ENCODE measurements at places on chromosomes 7 and 10.

GRCh38 chr7:113444261-113444660, 325.9 kb upstream of the SMIM30 start:
- DNase-seq, result no peak
- H3K4me3 ChIP-seq, result no peak overlapping the region
- no peaks in the 10 kb centered on the region for H3K4me1 ChIP-seq
- peaks cover 2% of the 10 kb centered on the region for H3K27me3 ChIP-seq
- H3K36me3 ChIP-seq, result no peaks in the 10 kb centered on the region

DNA sequence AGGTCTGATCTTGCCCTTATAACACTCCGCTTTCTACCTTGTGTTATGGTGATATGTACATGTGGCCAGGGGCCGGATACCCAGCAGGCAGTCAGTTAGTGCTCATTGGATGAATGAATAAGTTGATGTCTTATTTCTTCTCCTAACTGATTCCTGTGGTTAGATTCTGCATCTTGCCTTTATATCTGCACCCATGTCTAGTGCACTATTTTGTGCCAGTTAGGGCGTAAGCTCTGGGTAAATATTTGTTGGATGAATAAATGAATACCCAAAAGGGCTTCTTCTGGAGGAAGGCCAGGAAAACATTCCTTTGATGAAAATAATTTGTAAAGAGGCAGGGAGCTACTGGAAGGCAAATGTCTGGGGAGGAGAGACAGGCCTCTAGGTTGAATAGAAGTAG, 148.2 kb downstream of the CHN2 start:
- no peak for DNase-seq
- H3K4me3 ChIP-seq, result no peak overlapping the region
- no peaks in the 10 kb centered on the region for H3K36me3 ChIP-seq
- no peak overlapping the region for H3K27ac ChIP-seq
- H3K4me1 ChIP-seq, result peaks cover 8% of the 10 kb centered on the region

- H3K27ac ChIP-seq, result no peak overlapping the region
- no peak overlapping the region for H3K4me3 ChIP-seq
- H3K27me3 ChIP-seq, result no peaks in the 10 kb centered on the region
These were observed 106.8 kb downstream of the GALNT17 start for GRCh38 chr7:71238581-71239295.

DNA sequence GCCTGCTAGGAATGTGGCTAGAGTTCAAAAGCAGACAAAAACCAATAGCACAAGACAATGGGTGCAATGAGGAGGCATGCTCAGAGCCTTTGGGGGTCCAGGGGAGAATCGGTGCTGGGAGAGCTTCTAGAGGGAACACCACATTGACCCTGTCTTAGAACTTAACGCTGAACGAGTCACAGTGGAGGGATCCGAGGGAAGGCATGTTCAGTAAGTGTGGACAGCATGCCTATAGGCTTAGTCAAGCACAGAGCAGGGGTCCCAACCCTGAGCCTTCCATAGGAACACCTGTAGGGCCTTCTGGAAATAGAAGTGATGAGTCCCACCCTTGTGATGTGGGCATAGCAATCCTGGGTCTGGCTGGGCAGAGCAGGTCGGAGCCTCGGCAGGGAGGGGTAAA, 148.7 kb downstream of the PKD1L1 start:
- H3K27ac ChIP-seq, result no peak overlapping the region
- H3K36me3 ChIP-seq, result no peaks in the 10 kb centered on the region
- H3K27me3 ChIP-seq, result no peaks in the 10 kb centered on the region
- no peak for DNase-seq
- no peak overlapping the region for H3K4me3 ChIP-seq

GRCh38 chr7:32142649-32143048, 72.4 kb upstream of the PDE1C start:
- DNase-seq, result no peak
- H3K27me3 ChIP-seq, result no peaks in the 10 kb centered on the region
- H3K36me3 ChIP-seq, result no peaks in the 10 kb centered on the region
- no peak overlapping the region for H3K4me3 ChIP-seq

- H3K4me1 ChIP-seq, result peaks cover 18% of the 10 kb centered on the region
- H3K36me3 ChIP-seq, result no peaks in the 10 kb centered on the region
- no peak overlapping the region for H3K4me3 ChIP-seq
- DNase-seq, result no peak
- H3K27me3 ChIP-seq, result no peaks in the 10 kb centered on the region
These were observed 88.6 kb downstream of the RNLS start for GRCh38 chr10:88494537-88494936.

DNA sequence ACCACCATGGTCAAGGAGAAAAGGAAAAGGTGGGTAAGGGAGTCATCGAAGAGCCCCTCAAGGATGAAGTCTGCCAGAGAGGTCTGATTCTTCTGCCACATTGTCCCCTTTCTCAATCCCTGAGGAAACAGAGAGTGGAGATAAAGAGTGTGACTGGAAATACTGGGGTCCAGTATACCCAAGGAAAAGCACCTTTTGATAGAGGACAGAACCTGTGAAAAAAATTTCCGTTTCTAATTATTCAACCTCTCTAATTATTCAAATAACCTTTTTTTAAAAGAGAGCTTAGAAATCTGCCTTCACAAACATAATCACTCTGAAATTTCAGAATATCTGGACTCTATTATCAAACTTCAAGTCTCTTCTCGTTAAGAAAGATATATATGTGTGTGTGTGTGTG, at the start of gene OR2AE1:
TSS of gene OR2AE1 (minus strand) at position 101 of the 400 bp plus-strand sequence. CDS start at position 101, 0 bp downstream.
- no peak within 1 kb of the TSS for H3K27ac ChIP-seq
- no peak for DNase-seq
- H3K4me1 ChIP-seq, result no peaks in the 10 kb centered on the region
- H3K36me3 ChIP-seq, result no peaks in the 10 kb centered on the region

DNA sequence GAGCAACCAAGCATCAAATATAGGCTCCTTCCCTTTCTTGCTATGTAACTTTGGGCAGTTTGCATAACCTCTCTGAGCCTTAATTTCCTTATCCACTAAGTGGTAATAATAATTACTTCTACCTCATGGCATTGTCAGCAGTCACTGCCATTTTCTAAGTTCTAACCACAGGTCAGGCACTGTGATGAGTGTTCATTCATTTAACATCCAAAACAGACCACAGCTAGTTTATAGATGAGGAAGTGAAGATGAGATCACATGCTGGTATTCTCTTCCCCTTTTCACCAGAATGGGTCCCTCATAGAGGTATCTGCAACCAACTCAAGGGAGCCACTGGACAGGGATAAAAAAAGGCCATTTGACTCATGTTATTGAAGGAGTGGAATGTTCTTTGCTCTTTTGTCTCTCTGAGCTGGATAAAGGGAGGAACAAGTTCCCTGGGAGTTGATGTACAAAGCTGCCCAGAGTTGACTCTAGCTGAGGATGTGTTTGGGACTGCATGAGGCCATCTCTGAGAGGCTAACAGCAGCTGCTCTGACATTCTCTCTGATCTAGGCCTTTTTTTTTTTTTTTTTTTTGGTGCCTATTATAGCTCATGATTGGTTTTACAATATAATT, 65.0 kb downstream of the DNAJC12 start:
- H3K4me3 ChIP-seq, result no peak overlapping the region
- no peak for DNase-seq
- no peaks in the 10 kb centered on the region for H3K27me3 ChIP-seq
- H3K4me1 ChIP-seq, result peaks cover 17% of the 10 kb centered on the region
- no peaks in the 10 kb centered on the region for H3K36me3 ChIP-seq

DNA sequence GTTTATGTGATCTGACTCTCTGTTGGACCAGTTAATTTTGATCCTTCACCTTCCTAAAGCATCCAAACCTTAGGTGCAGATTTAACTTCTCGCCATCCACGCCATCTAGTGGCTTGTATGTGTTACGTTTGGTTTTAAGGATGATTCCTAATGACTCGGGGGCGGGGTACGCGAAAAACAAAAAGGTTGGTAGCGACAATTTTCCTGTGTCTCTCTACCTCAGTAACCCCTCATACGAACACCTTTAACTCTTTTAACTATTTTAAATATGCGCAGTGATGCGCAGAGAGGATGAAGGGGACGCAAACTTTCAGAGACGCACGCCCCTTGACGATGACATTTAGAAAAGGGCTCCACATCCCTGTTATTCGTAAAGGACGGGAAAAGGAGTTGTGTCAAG, 714 bp upstream of the KCND2 start:
- no peak overlapping the region for H3K4me3 ChIP-seq
- H3K27me3 ChIP-seq, result peaks cover 31% of the 10 kb centered on the region
- peaks cover 10% of the 10 kb centered on the region for H3K4me1 ChIP-seq
- H3K27ac ChIP-seq, result no peak overlapping the region
- no peak for DNase-seq

DNA sequence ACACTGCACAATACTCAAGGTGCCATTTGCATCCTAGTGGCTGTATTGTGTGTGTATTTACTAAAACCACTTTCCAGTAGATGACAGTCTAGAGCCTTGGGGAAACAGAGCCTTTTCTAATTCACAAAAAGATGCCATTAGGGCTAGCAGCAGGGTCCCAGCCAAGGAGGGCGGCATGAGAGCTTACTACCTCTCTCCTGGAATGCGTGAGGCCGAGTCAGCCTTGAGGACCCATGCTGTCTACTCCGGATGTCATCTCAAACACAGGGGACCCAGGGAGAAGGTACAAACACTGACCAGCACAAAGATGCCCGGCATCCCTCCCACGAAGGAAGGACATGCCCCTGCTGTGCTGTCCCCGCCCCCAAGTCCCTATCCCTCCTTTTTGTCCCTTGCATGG, 65.5 kb downstream of the CYCS start:
- DNase-seq, result no peak
- peak overlapping the region; percentile 63 for H3K27ac ChIP-seq
- no peaks in the 10 kb centered on the region for H3K36me3 ChIP-seq
- peaks cover 4% of the 10 kb centered on the region for H3K4me1 ChIP-seq

DNA sequence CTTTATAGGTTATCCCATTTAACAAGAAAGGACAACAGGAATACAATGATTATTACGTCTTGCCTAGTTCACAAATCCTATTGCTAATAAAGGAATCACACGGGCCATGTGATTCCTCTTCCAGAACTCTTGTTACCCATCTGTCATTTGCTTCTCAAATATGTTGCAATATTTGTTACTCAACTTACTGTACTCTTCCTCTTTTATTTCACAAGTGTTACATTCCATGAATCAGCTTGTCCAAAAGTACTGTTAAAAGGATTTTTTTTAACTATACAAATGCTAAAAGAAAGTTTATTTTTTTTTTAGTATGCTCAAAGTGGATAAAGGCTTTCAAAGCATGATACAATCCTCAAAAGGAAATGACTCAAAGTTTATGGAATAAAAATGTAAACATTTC, 3.9 kb upstream of the CD36 start:
- H3K4me1 ChIP-seq, result no peaks in the 10 kb centered on the region
- no peaks in the 10 kb centered on the region for H3K27me3 ChIP-seq
- no peak overlapping the region for H3K27ac ChIP-seq

- no peaks in the 10 kb centered on the region for H3K27me3 ChIP-seq
- peaks cover 32% of the 10 kb centered on the region for H3K36me3 ChIP-seq
- H3K4me1 ChIP-seq, result peaks cover 64% of the 10 kb centered on the region
- no peak for DNase-seq
- no peak overlapping the region for H3K4me3 ChIP-seq
These were observed 307.9 kb upstream of the AOAH start for GRCh38 chr7:37032258-37032601.

GRCh38 chr7:127383123-127383835, 9.2 kb downstream of the ZNF800 start:
- H3K27ac ChIP-seq, result peak overlapping the region; percentile 69
- DNase-seq, result no peak
- peaks cover 74% of the 10 kb centered on the region for H3K4me1 ChIP-seq
- H3K36me3 ChIP-seq, result peaks cover 53% of the 10 kb centered on the region
- no peak overlapping the region for H3K4me3 ChIP-seq

- peaks cover 7% of the 10 kb centered on the region for H3K4me1 ChIP-seq
- peaks cover 4% of the 10 kb centered on the region for H3K27me3 ChIP-seq
- no peak overlapping the region for H3K27ac ChIP-seq
- no peak overlapping the region for H3K4me3 ChIP-seq
- DNase-seq, result no peak
- H3K36me3 ChIP-seq, result no peaks in the 10 kb centered on the region
These were observed 41.6 kb downstream of the ABLIM1 start for GRCh38 chr10:114616516-114616915.

GRCh38 chr7:12294701-12295100, 83.6 kb downstream of the TMEM106B start:
- H3K36me3 ChIP-seq, result no peaks in the 10 kb centered on the region
- peaks cover 2% of the 10 kb centered on the region for H3K4me1 ChIP-seq
- H3K27me3 ChIP-seq, result no peaks in the 10 kb centered on the region

DNA sequence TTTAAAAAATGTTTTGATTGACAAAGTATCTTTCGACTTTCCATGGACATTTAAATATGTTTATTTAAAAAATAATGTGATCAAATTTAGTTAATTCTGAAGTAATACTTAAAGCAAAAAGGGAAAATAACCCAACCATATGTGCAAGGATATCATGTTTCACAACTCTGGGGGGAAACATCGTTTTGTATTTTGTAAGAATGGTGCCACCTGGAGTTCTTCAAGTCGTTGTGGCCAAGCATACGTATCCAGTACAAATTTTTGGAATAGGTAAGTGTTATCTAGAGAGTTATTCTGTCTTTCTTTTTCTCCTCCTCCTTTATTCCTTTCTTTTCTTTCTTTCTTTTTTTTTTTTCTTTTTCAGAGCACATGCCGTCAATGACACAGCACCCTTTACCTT, 176.2 kb upstream of the CSTF2T start:
- H3K4me3 ChIP-seq, result no peak overlapping the region
- peaks cover 2% of the 10 kb centered on the region for H3K27me3 ChIP-seq
- H3K27ac ChIP-seq, result no peak overlapping the region
- no peak for DNase-seq
- peaks cover 14% of the 10 kb centered on the region for H3K4me1 ChIP-seq

- H3K36me3 ChIP-seq, result peaks cover 1% of the 10 kb centered on the region
- no peaks in the 10 kb centered on the region for H3K27me3 ChIP-seq
- no peak for DNase-seq
- H3K4me3 ChIP-seq, result no peak overlapping the region
These were observed 6.9 kb upstream of the SH2D4B start for GRCh38 chr10:80530816-80531215.

GRCh38 chr10:127450644-127451043, 98.5 kb upstream of the NPS start:
- no peak overlapping the region for H3K4me3 ChIP-seq
- no peaks in the 10 kb centered on the region for H3K4me1 ChIP-seq
- no peak for DNase-seq

DNA sequence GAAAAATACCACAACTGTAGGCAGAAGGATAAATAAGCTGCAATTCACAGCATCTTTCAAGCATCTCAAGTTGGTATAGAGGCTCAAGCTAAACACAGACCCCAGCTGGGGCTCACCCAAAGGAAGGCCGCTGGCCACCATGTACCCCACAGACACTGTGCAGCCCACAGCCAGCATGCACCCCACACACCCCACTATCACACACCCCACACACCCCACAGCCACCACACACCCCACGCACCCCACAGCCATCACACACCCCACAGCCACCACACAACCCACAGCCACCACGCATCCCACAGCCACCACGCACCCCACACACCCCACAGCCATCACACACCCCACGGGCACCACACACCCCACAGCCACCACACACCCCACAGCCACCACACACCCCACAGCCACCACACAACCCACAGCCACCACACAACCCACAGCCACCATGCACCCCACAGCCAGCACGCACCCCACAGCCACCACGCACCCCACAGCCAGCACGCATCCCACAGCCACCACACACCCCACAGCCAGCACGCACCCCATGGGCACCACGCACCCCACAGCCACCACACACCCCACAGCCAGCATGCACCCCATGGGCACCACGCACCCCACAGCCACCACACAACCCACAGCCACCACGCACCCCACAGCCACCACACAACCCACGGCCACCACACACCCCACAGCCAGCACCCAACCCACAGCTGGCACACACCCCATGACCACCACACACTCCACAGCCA, 214.7 kb downstream of the DNAJB6 start:
- no peak overlapping the region for H3K27ac ChIP-seq
- H3K4me3 ChIP-seq, result no peak overlapping the region
- no peaks in the 10 kb centered on the region for H3K27me3 ChIP-seq
- no peaks in the 10 kb centered on the region for H3K4me1 ChIP-seq
- DNase-seq, result no peak

Data from activated naive CD8-positive, alpha-beta T cell treated with anti-CD3 and anti-CD28 coated beads, Interleukin-2, amount 50 U/mL, for 24 hours (primary cell).